ENCODE measurements at places on chromosomes 13 and 19. TPM values are rescaled to one million over a fixed set of nuclear protein-coding genes. Genes with fewer than 3 reads are reported as not detected.

DNA sequence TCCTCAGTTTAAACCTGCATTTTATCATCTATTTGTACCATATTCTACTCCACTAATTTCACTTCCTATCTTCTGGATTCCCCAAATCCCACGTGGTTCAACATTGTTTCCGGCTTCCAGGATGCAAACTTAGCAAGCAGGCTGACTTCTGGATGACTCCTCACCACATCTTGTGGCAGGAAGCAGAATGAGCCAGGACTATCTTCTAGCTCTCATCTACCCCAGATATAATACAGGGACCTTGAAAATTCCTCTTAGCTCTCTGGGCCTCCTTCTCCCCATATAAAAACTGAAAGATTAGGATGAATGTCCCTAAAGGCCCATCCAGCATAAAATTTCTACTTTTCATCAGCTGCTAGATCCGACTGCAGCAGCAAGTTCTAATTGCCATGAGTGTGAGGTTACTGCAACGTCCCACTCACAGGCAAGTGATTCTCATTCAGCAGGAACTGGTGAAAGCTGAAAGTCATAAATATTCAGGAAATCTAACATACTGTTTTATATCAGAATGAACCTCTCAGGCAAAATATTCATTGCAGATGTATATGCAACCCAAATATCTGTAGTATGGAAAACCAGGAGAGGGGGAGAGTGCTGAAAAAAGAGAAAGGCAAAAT is 93.4 kb downstream of the KCTD12 start:
- H3K27ac ChIP-seq, result no peak overlapping the region
- no peaks in the 10 kb centered on the region for H3K4me1 ChIP-seq
- no peaks in the 10 kb centered on the region for H3K27me3 ChIP-seq
- no peak for DNase-seq

DNA sequence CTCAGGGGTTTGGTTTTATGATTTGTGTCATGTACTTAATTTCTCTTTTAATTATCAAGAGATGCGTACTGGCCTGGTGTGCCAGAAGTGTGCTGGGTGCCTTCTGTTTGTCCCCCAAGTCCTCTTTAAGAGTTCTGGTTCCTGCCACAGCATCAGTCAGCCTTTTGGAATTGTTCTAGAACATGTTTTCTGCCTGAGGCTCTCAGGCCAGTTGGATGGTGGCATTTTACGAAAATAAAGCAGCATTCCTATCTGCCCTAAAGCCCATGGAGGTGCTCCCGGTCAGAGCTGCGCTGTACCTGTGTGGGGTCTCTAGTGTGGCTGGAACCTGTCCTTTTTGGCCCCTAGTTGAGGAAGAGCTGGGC is 54.1 kb downstream of the TSSK6 start:
- H3K4me1 ChIP-seq, result peaks cover 63% of the 10 kb centered on the region
- H3K27ac ChIP-seq, result peak overlapping the region; percentile 98
- no peaks in the 10 kb centered on the region for H3K27me3 ChIP-seq
- DNase-seq, result no peak
- H3K36me3 ChIP-seq, result peaks cover 29% of the 10 kb centered on the region

DNA sequence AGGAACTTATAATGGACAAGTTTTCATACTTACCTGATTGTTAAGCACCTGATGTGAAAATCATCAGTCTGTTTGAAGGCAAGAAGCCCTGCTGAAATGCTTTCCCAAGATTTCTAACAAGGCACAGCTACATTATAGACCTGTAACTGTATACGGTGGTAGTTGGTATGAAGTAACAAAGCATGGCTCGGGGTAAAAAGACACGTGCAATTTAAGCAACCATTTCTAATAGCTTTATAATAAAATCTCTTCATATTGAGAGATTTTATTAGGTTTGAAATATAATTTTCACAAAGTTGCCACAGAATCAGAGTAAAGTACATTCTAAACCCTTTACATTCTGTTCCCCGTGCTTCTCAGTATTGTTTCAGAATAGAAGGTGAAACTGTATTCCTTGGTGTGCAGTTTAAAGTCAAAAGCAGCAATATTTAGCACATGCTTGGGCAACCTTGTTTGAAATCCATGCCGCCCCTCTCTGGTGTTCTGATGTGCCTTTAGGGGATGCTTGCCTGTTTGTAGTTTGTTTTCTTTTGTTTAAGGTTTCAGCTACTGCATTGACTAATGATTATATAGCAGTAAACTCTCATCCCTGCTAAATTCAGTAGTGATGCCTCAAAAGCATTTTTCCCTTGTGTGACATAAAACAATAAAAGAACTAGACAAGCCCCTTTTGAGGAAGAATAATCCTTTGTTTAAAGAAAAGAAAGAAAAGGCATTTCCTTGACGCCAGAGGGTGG is 125.2 kb upstream of the OBI1 start:
- no peak for DNase-seq
- H3K36me3 ChIP-seq, result no peaks in the 10 kb centered on the region
- peaks cover 15% of the 10 kb centered on the region for H3K27me3 ChIP-seq
- peaks cover 2% of the 10 kb centered on the region for H3K4me1 ChIP-seq

GRCh38 chr19:45175515-45176345 is 2.3 kb downstream of the TRAPPC6A start:
- H3K4me3 ChIP-seq, result peak overlapping the region; percentile 35
- H3K27me3 ChIP-seq, result no peaks in the 10 kb centered on the region
- H3K4me1 ChIP-seq, result peaks cover 45% of the 10 kb centered on the region
- no peak for DNase-seq
- no peaks in the 10 kb centered on the region for H3K36me3 ChIP-seq

DNA sequence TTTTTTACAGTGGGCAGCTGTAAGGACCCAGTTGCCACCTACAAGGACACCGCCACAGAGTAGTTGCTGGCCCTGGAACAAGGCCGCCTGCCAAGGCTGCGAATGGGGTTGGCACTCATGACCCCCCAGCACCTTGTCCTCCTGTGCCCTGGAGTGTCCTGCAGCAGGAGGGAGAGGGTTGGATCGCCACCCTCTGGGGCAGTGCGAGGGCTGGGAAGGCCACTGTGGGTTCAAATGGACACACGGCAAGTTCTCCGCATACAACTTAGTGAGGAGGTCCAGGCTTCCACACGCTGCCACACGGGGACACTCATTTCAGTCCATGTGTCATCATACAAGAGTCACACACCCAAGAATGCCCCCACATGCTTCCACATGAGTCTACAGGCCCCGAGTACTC is 978 bp downstream of the KLK8 start:
- H3K27ac ChIP-seq, result no peak overlapping the region
- DNase-seq, result no peak
- peaks cover 16% of the 10 kb centered on the region for H3K27me3 ChIP-seq

DNA sequence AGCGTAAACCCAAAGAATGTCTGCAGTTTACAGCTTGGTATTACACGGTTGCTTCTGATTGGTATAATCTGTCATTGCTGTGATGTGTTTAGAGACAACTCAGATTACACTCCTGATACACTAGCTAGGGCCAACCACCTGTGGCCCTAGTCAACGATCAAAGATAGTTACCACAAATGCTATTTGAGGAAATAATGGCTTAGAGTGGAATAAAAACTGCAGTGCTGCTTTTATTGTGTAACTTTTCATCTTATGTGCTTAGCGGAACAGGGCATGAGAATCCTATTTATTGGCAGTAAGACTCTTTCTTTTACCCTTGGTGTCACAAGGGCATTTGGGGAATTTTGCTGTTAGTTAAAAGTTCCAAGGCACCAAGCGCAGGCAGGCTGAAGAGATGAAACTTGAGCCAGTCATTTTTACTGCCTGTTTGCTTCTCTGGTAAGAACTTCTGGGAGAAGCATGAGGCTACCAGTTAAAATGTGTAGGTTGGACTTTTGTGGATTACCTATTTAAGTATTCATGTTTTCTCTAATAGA is 363.3 kb downstream of the KCNRG start:
- DNase-seq, result no peak
- peaks cover 7% of the 10 kb centered on the region for H3K36me3 ChIP-seq
- no peak overlapping the region for H3K27ac ChIP-seq
- H3K4me1 ChIP-seq, result peaks cover 6% of the 10 kb centered on the region
- no peak overlapping the region for H3K4me3 ChIP-seq
- peaks cover 31% of the 10 kb centered on the region for H3K27me3 ChIP-seq

DNA sequence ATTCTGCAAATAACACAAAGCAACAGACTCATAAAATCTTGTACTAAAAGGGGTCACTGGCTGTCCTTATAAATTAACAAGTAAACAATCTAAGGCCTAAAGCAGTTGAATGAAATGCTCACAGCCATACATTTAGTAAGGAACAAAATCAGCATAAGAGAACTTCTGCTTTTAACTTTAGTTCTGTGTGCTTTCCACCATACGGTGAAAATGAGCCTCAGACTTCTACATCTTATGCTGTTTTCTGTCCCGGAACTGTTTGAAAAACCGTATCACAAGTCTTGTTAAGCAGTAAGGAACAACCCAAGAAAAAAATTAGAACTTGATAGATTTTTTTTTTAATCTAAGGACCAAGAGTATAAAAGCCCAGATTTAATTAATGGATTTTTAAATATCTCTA is 549.1 kb upstream of the MIR17HG start:
- H3K36me3 ChIP-seq, result no peaks in the 10 kb centered on the region
- H3K27me3 ChIP-seq, result no peaks in the 10 kb centered on the region
- no peak for DNase-seq
- no peak overlapping the region for H3K4me3 ChIP-seq
- no peak overlapping the region for H3K27ac ChIP-seq
- H3K4me1 ChIP-seq, result no peaks in the 10 kb centered on the region

- H3K36me3 ChIP-seq, result peaks cover 17% of the 10 kb centered on the region
- H3K4me1 ChIP-seq, result peaks cover 34% of the 10 kb centered on the region
- no peak for DNase-seq
- peak overlapping the region; percentile 95 for H3K27ac ChIP-seq
Observed at GRCh38 chr13:41018602-41018948, 541 bp downstream of the ELF1 start.

DNA sequence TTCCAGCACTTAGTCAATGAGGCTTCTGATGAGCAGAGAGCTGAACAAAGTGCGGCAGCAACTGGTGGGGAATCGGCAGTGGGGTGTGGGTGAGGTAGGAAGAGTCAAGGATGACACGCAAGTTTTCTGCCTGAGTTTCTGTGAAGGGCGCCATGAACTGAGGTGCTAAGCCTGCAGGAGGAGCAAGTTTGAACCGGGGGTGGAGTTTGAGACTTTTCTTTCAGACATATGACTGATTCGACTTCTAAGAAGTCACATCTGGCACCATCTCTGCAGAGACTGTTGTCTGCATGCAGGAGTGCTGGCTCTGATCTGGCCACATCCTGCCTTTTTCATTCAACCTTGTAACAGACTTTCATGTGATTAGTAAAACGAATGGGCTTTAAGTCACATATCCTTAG is 14.8 kb upstream of the GPI start:
- peak overlapping the region; percentile 68 for H3K4me3 ChIP-seq
- H3K27me3 ChIP-seq, result no peaks in the 10 kb centered on the region
- peaks cover 16% of the 10 kb centered on the region for H3K36me3 ChIP-seq
- DNase-seq, result peak; percentile 60

- H3K4me1 ChIP-seq, result no peaks in the 10 kb centered on the region
- peaks cover 45% of the 10 kb centered on the region for H3K27me3 ChIP-seq
- no peak for DNase-seq
Observed at GRCh38 chr19:33621811-33622504, at the start of gene CHST8. Gene CHST8 (plus strand): TSS chr19:33621953. CDS start chr19:33689262, 67,309 bp downstream.

GRCh38 chr13:44031555-44031954 is 151.9 kb downstream of the LACC1 start:
- no peaks in the 10 kb centered on the region for H3K4me1 ChIP-seq
- no peak overlapping the region for H3K27ac ChIP-seq
- no peaks in the 10 kb centered on the region for H3K36me3 ChIP-seq
- H3K27me3 ChIP-seq, result peaks cover 12% of the 10 kb centered on the region
- no peak for DNase-seq

- no peaks in the 10 kb centered on the region for H3K27me3 ChIP-seq
- DNase-seq, result no peak
- no peaks in the 10 kb centered on the region for H3K4me1 ChIP-seq
- H3K27ac ChIP-seq, result no peak overlapping the region
Observed at GRCh38 chr13:79973533-79973963, 367.4 kb downstream of the SPRY2 start.

- H3K36me3 ChIP-seq, result peaks cover 11% of the 10 kb centered on the region
- H3K4me3 ChIP-seq, result no peak overlapping the region
- no peaks in the 10 kb centered on the region for H3K27me3 ChIP-seq
- no peak for DNase-seq
- H3K27ac ChIP-seq, result no peak overlapping the region
- peaks cover 47% of the 10 kb centered on the region for H3K4me1 ChIP-seq
Observed at GRCh38 chr13:77316430-77316829, 10.5 kb downstream of the MYCBP2 start.

DNA sequence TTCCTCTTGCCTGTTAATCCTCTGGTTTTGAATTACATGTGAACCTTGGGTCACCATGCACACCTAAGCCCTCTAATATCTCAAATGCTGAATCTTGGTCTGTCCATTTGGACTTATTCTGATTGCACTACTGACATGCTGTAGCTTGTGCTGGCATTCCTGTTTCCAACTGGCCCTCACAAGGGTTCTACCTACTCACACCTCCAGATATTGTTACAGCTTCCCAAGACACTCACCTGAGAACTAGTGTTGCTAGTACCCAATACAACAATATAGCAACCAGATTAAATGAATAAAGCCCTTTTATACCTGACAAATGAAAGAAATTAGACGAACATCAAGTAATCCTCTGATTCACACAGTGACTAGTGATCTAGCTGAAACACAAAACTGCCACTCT is 16.6 kb downstream of the TEX30 start:
- peaks cover 2% of the 10 kb centered on the region for H3K36me3 ChIP-seq
- peaks cover 2% of the 10 kb centered on the region for H3K4me1 ChIP-seq
- DNase-seq, result no peak

DNA sequence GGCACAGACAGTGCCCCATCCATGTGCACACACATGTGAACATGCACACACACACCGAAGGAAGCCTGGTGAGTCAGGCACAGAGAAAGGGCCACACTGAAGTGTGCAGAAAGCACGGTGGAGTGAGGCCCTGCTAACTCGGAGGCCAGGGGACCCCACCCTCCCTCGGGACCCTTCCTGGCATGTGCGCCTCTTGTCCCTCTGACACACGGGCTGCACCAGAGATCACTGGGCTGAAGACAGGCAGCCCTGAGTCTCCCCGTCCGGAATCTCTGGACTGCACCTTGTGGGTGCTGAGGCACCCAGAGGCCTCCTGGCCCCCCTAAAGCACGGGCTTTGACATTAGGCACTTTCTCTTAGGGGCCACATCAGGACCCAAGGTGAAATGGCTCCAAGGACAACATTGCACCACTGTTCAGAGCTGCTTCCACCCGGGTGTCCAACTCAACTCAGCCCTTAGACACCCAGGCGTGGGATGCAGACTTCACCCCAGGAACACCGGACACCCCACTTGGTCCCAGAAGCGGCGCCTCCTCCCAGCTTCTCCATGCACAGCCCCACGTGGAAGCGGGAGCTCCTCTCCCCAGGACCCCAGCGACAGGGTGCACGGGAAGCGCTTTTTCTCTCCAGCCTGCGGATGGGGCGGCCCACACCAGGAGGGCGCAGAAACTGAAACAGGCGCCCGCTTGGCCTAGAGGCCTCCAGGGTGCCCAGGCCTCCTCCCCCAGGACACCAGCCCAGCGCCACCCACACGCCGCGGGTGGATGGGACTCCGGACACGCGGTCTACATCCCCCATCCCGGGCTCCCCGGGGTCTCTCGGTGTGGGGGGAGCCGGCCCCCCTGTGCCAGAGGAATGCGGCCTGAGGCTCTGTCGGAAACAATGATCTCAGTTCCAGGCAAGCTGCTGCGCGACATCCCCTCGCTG is 90.2 kb downstream of the SPACA7 start:
- H3K4me1 ChIP-seq, result no peaks in the 10 kb centered on the region
- no peak overlapping the region for H3K4me3 ChIP-seq
- H3K27me3 ChIP-seq, result peaks cover 10% of the 10 kb centered on the region
- peaks cover 2% of the 10 kb centered on the region for H3K36me3 ChIP-seq

Gene MBD3L3
- not detected for total RNA-seq

Gene KLF16
- 21.8 TPM for total RNA-seq

Gene GFY
- not detected for total RNA-seq

Gene ZNF563
- total RNA-seq, result 6.3 TPM

Gene KIR2DL3
- 0.20 TPM for total RNA-seq

Gene FLT1
- total RNA-seq, result 1.1 TPM

Gene LRFN3
- 10.7 TPM for total RNA-seq

Data from activated naive CD8-positive, alpha-beta T cell treated with anti-CD3 and anti-CD28 coated beads, Interleukin-2, amount 10 ng/mL, durations not matched to agents 7 days and 5 days (primary cell).